Fibroblast of upper back skin (primary cell): ENCODE measurements at places on chromosomes 16 and 17.
A peak's percentile ranks its signal among the peaks of the same experiment; 100 is the strongest.

- no peak for DNase-seq
These were observed 25.1 kb downstream of the SOX9 start for GRCh38 chr17:72145962-72146361.

GRCh38 chr17:7111784-7112509 lies 2.7 kb downstream of the ASGR2 start:
- DNase-seq: no peak

DNA sequence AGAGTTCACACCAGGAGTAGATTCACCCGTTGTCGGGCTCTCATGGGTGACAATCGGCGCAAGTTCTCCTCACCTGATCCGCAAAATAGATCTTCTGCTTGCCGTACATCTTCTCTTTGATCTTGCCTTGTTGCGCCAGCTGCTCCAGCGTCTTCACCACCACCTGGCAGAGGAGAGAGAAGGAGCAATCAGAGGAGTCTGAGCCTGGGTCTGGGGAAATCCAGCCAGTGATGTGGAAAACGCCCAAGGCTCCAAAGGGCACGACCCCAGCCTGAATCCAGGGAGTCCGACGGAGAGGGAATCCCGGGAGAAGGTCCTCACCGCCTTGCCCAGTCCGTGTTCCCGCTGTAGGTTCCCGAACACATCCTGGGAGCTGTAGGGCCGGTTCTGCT lies 393 bp downstream of the PSMC3IP start:
- DNase-seq: no peak

- peak; percentile 94 for DNase-seq
These were observed 52.7 kb upstream of the FOXF1 start for GRCh38 chr16:86457501-86458148.

GRCh38 chr16:54164789-54165173 lies 121.8 kb downstream of the IRX3 start:
- DNase-seq: no peak

- DNase-seq: peak; percentile 28
These were observed 473.9 kb downstream of the CDH13 start for GRCh38 chr16:83100679-83101078.
